Kidney tubule cell (primary cell): ENCODE measurements at places on chromosomes 16 and 17.

GRCh38 chr16:24336491-24336890 is 80.4 kb downstream of the CACNG3 start:
- no peak for DNase-seq

GRCh38 chr17:78687125-78687524 is 94.9 kb downstream of the CYTH1 start:
- no peak for DNase-seq

DNA sequence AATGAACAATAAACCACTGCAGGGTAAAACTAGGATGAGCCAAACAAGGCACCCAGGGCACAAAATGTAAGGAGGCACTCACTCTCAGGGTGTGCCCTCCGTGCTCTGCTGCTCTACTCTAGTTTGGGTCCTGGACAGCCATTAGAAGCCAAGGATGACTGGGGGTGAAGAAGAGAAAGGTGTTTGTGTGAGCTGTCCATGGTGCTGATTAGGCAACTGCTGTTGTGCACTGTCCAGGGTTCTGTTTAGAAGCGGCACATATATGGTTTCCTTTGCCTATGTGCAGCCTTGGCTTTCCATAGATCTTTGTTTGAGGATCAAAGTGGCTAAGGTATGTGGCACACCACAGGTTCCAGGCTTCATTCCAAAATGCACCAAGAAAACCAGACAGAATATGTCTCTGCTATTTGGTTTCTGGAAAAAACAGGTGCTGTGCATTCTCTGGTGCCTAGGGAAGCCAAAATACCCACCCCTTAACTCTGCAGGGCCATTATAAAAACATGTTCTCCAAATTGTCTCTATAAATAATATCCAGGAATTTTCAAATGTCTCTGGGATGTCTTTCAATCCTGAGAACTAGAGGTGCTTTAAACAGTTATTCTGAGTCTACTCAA is 123.5 kb downstream of the CBLN1 start:
- peak; percentile 15 for DNase-seq

DNA sequence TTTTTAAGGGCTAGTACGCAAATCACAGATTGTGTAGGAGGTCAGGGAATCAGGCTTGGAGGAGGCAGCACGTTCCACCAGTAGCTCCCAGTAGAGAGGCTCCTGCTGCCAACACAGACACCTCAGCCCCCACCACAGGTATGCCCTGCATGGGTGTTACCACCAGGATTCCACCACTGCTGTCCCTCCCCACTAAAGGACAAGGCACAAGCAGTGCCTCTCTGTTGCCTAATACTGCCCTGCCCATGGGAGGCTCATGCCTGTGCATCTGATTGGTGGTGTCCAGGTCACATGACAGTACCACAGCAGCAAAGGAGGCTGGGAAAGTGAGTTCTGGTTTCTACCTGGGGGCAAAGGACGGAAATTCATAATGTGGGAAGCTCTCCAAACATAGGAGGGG is 33.6 kb upstream of the CACNG4 start:
- DNase-seq = no peak

DNA sequence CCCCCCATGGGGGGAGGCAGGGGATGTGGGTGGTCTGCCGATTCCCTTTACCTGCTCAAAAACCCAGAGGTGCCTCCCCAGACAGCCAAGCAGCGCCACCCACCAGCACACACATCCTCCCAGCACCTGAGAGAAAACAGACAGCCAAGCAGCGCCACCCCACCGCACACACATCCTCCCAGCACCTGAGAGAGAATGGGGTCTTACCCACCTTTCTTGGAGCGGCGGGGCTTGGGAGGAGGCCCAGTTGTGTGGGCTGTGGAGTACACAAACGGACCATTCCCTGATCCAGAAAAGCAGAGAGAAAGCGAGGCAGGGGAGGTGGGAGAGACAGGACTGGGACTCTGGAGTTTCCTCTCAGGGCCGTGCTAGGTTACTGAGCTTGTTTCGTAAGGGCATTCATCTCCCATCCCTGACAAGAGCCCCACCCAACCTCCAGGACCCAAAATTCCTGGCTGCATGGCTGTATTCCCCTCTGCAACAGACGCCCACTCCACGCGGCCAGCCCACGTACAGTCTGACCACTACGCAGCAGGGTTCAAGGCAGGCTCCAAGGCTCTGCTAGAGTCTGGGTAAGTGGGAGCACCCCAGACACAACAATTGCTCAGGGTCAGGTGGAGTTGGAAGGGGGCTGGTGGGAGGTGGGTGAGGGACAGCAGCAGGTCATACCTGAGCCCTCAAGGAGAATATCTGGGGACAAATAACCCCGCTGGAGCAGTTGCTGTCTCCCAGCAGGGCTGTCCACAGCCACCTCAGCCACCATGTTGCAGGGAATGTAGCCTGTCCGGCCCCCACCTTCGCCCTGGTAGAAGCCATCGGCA is 22.3 kb downstream of the TSPOAP1 start:
- no peak for DNase-seq

DNA sequence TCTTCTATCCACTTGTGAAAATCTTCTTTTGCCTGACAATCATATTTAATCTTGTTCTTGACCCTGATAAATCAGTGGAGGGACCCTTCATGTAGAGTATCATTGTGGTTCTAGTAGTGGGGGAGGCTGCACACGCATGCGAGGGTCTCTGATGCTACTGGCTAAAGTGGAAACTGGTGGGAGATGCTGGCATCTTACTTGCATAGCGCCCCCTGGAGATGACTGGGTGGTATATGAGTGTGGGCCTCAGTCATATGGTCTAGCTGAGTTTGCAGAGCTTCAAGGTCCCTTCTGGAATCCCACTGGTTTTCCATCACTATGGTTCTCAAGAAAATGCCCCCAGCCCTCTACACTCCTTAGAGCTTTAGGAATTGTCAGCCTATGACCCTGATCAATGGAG is 236.4 kb upstream of the AXIN2 start:
- no peak for DNase-seq

GRCh38 chr16:1048442-1049112 is 24.0 kb upstream of the SSTR5 start:
- DNase-seq = peak; percentile 13

GRCh38 chr17:37743875-37744632 is 805 bp downstream of the HNF1B start:
- DNase-seq = peak; percentile 50

- no peak for DNase-seq
Measured at GRCh38 chr16:10622036-10622921, 41.9 kb upstream of the EMP2 start.

GRCh38 chr16:10039220-10040096 is 142.8 kb downstream of the GRIN2A start:
- DNase-seq = peak; percentile 11

DNA sequence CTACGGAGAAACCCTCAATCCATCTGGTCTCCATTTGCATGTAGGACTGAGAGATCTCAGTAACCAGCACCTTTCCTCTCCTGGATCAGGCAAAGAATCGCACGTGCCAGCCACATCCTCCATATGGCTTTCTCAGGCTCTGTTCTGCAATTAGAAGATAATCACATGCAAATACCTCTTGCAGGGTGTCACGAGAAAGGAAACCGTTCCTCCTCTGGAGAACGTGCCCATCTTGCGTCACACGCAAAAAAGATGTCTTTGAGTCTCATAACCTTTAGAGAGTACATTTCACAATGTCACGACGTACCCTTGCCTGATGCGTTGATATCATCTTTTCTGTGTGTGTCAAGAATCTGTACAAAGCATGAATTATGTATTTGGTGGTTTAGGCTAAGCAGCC is 36.2 kb upstream of the DNAH17 start:
- DNase-seq = no peak

DNA sequence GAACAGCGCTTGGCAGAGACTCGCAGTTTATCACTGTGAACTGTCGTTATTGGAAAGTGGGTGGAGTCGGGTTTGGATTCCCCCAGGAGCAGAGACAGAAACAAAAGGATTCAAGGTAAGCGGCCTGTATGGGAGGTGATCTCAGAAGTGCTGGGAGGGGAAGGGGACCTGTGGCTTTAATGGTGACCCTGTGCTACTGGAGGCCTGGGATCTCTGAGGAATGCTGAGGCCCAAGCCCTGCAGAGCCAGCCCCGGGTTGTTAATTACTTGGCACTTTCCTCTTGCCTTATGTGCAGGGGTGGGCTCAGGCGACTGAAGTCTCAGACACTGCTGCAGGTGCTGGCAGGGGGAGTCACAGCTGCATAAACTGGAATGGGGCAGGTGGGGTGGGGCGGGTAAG is 27.4 kb downstream of the IRF8 start:
- no peak for DNase-seq

- DNase-seq = no peak
Measured at GRCh38 chr17:31546650-31547049, 155.2 kb downstream of the RAB11FIP4 start.

DNA sequence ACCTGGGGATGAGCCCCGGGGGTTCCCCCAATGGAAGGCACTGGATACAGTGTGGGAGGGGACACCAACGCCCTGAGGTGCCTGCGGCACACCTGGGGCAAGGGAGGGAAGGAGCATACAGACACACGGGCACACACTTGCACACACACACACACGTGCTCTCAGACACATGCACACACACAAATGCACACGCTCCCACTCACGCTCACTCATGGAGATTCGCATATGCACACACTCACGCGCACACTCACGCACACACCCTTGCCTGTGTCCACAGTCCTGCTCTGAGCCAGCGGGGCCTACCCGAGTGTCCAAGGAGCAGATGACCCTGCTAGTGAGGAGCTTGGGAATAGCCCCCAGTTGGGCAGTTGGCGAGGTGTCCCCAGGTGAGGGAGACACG is 16.7 kb upstream of the PVALEF start:
- no peak for DNase-seq

GRCh38 chr16:83233153-83233552 is 574.6 kb upstream of the HSBP1 start:
- DNase-seq = no peak

- DNase-seq = no peak
Measured at GRCh38 chr16:84178146-84178765, 8.6 kb downstream of the TAF1C start.

DNA sequence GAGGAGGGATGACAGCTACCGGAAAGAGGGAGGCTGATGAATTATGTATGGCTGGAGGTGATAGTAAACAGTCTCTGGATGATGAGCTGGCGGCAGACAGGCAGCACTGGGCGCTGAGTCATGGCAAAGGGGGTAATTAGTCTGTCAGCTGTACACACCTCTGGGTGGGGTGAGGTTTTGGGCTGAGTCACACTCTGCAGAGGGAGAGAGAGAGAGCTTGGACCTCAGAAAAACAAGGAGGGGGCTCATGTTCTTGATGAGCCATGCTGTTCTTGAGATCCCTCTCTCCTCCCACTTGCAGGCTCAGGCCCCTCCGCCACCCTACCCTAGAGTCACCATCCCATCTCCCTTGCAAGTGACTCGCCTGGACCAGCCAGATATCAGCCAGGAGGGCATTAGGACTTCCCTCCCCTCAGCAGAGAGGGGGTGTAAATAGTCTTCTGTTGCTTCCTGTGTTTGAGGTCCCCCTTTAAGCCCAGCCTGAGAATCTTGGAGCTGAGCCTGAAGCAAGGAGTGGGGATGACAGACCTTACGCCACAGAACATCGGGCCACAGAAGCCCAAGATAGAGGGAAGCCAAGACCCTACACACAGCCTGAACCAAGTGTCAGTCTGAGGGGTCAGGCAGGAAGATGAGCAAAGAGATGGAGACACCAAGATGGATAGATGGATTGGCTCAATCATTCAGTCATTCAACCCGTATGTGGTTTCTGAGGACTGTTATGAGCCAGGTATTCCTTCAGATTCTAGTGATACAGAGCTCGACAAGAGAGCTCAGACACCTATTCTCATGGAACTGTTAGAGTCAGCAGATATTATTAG is 383.2 kb upstream of the CCL2 start:
- DNase-seq = peak; percentile 96

- DNase-seq = no peak
Measured at GRCh38 chr16:11162586-11163268, 93.3 kb downstream of the SOCS1 start.
